Tibial nerve (tissue), 4 donors: ENCODE measurements at places on chromosomes 1 and 21. TPM values are rescaled to one million over a fixed set of nuclear protein-coding genes. Genes with fewer than 3 reads are reported as not detected.

DNA sequence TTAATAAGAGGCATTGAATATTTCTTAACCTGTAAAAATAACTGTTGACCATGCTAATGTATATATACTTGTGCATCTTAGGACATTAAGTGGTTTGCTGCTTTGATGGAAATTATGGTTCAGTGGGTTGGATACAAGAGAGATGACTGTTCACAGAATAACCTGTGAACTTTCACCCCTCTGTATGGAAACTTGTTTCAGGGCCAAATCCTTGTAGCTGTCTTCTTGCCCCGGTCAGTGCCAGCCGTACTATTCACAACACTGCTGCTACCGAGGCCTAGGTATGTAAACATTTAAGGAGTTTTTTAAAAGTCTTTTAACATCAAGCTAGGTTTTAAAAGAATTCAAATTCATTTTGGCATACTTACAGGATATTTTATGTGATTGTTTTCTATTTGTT, 16.1 kb downstream of the DONSON start:
- no peak for DNase-seq

GRCh38 chr1:61083013-61083806, 849 bp downstream of the NFIA start:
- DNase-seq = no peak

DNA sequence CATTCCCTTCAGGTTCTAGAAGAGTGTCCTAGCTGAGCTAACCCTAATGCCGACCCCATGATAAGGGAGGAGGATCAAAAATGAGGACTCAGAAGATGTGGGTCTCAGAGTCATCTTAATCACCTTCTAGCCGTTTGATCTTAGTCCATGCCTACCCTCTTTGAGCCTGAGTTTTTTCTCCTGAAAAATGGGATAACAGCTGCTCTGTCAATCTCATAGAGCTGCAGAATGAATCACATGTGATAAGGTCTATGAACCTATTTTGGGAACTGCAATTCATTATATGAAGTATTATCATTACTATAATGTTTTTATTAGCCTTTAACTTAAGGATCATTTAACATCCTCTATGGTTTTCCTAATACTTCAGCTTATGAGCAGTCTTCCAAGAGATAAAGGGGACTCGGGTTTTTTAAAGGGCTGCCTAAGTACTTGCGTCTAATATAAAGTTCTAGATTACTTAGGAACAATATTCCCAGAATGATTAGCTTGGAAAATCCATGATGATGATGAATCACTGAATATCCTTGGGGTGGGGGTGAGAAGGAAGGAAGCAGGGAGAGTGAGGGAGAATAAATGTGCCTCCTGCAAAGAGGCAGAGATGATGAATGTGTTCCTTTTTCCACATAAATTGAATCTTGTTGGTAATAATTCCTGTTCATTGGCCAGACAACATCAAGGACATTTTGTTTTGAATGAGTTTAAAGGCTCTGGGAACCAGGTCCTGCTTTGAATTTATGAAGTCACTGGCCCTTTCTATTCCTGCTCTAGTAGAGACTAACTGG, 66.8 kb downstream of the COLGALT2 start:
- no peak for DNase-seq

DNA sequence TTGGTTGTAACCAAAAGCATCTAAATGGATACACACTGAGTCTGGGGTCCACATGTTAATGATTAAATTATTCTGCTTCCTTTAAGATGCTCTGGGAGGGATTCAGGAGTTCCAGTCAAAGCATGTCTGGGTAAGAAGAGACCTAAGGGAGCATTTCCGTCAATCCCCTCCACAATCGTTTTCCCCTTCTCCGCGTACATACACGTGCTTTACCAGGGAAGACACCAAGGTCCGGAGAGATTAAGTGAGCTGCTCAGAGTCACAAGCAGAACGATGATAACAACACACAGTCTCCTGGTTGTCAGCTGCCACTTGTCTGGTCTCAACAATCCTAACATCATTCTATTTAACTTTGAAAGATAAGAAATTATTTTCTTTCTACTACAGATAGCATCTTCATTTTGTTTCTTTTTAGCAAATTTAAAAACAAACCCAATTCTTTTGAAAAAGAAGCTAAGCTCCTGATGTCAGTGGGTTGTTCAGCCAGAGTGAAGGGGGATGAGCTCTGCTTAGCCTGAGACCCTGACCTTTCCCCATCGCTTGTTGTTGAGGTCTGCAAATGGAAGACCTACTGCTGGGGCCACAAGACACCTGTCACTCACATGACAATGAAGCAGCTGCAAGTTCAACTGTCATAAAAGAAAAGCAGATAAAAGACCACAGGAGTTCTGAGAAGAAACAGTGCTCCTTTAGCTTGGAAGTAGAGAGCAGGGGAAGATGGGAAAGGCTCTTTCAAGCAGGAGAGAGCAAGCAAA, 4.5 kb downstream of the PAFAH2 start:
- no peak for DNase-seq

Gene RNU1-1
- under 0.01 TPM for total RNA-seq

Gene TAL1
- total RNA-seq = 3.1 TPM

Gene LCE1C
- not detected for total RNA-seq

Gene MYBPH
- not detected for total RNA-seq

DNA sequence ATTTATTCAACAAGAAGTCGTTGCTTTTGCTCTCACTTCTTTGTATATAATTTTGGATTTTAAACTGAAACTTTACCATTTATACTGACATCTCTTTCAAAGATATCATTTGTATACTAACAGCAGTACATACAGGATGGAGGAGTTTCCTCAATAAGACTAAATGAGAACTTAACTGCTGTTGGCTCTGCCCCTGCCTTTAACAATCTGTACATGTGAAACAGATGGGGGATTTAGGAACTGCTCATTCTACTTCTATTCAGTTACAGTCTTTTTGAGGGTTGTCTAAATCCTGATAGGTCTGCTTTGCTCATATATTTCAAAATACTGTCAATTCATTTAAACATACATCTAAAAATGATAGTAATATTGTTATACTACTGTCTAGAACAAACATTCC, 663.2 kb downstream of the ADGRL2 start:
- no peak for DNase-seq

DNA sequence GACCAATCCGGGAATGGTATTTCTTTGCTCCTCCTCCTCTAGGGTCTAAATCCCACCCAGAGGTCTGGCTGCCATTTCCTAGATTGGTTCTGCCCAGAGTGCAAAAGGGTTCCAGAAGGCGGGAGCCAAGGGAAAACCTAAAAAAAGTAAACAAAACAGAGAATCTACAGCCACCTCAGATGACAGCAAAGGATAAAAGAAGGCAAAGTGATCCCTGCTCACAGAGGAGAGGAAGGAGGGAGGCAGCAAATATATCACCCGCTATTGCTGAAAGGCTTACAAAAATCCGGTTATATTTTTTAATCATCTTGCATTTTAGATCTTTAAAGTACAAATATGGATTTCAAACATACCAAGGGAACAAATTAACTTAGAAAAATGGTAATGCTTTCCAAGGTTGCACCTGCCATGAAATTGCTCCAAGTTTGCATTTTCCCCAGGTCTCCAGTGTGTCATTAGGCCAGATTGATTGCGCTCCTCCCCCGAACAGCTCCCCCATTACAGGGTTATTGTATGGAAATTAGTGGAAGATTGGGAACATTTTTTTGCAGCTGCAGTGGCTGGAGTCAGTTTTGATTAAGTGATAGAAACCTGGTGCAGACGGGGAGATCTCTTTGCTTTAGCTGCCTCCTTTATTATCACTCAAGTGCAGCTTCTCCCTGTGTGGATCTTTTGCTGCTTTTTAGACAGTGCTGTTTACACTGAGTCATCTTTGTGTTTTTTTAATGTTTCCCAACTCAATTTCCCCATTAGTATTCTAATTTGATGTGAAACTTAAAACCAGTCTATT, 280.5 kb upstream of the CAMK1G start:
- no peak for DNase-seq

Gene E2F2
- 0.20 TPM for total RNA-seq

- DNase-seq = no peak
These were observed 20.1 kb upstream of the PDE4B start for GRCh38 chr1:65772607-65773006.

- no peak for DNase-seq
These were observed 2.4 kb downstream of the SLC27A3 start for GRCh38 chr1:153777648-153778047.

DNA sequence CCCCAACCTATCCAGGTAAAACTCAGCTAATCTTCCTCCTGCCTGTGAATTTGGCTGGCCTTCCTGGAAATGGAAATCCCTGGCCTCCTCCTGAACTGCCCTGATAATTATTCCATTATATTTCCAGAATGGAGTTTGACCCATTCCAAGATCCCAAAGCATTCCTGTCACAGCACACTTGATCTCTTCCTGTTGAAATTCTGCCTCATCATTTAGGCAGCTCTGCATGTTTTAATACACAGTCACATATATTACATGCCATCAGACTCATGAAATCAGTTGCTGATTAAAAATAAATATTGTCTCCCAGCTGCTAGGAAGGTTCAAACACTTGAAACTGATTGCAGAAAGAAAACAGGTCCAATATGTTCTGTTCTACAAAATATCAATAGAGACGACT, 148.2 kb upstream of the PALMD start:
- no peak for DNase-seq

DNA sequence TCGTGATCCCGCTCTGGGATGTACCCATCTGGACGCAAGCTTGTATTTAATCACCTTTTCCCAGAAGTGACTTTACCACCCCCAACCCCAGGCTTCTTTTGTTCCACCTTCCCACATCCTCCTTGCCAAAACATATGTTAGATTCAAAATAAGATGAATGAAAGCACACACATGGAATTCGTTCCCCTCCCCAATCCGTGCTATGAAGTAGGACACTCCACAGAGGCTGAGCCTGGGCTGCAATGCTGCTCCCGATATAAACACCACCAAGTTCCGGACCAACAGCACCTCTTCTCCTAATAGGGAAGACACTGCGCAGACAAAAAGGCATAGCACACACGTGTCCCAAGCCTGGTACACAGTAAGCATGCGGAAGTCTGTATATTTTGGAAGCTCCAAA, 86.1 kb downstream of the CLSTN1 start:
- no peak for DNase-seq

GRCh38 chr21:36790616-36791015, 91.7 kb downstream of the SIM2 start:
- no peak for DNase-seq

DNA sequence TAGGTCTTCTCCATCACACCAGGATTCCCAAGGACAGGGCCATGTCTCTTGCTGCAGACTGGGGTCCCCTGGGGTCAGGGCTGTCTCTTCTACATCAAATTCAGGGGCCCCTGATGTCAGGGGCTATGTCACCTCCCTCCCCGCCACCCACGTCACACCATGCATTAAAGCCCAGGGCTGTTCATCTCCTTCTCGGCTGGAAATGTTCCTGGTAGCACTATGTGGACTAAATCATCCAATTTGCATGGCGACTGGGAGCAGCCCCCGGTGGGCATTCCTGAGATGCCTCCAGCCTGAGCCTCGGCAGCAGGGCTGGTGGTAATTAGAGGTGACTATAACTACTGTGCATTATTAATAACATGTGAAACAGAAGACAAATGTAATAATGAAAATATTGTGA, 151.7 kb upstream of the HMGB4 start:
- no peak for DNase-seq

Gene RGS7
- 1.0 TPM for total RNA-seq

GRCh38 chr1:17723684-17724083, 31.4 kb upstream of the ACTL8 start:
- DNase-seq = no peak

DNA sequence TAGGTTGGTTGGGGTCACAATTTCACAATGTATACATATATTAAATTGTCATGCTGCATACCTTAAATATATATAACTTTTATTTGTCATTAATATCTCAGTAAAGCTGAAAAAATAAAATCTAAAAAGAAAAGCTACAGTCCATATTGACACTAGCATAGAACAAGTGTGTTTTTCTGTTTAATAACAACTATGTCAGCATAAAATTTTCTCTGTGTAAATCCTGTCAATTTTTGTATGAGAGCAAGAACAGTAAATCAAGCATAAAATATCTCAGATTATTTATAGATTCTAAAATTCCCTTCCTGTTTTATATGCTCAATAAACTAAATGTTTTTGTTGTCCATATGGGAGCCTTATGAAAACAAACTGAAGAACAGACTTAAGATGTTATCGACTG, 739.2 kb downstream of the MRPL39 start:
- DNase-seq = no peak

DNA sequence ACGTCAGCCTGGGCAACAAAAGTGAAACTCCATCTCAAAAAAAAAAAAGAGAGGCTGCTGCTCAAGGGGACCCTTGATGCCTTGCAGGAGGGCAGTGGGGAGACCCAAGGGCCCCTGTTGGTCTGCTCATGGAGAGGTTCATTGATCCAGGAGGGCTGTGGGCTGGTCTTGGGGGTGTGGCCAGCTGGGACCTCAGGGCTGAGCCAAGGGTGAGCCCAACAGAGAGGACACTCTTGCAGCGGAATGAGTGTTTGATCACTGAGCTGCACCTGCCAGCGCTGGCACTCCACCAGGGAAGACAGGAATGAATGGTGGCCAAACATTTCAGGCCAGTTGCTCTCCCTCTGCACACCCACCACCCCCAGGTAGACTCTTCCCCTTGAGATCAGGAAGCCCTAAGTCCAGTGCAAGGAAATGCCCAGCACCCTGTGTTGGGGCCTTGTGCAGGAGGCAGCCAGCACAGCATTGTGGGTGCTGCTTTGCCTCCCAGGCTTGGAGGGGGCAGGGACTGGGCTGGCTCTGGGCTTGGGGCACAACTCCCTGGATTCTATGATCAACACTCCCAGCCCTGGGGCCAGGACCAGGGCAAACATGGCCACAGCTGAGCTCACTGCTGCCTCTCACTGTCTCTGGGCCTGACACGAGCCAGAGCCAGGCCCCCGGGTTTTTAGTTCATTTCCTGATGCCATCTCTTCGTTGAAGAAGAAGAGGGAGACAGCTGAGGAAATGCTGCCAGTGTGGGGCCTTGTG, 50.7 kb downstream of the IRF2BP2 start:
- DNase-seq = no peak

- DNase-seq = no peak
These were observed 18.7 kb downstream of the ECE1 start for GRCh38 chr1:21271550-21271949.
